ENCODE measurements at places on chromosomes 6 and 20.

- no peak for DNase-seq
Observed at GRCh38 chr6:5453546-5453945, 192.2 kb downstream of the FARS2 start.

DNA sequence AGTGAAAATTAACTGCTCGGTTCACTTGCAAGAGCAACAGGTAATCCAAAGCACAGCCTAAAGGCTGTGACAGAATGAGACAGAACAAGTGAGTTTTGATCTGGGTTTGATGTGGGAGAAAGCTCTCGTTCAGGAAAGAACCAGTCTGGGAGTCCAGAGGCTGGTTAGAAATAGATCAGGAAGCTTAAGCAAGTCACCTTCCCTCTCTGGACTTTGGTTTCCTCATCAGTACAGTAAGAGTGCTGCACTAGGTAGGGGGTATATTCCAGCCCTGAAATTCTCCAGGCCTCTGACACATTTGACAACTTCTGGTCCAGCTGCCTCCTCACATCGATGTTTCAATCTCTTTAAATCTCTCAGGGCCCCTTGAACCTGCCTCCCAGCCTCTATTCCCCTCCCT lies 33.7 kb upstream of the MDGA1 start:
- DNase-seq = no peak

GRCh38 chr6:67141005-67141404 lies 1434.0 kb upstream of the EYS start:
- DNase-seq = no peak

- no peak for DNase-seq
Observed at GRCh38 chr6:91608428-91608827, 1021.6 kb upstream of the MAP3K7 start.

GRCh38 chr6:168746013-168746412 lies 305.0 kb downstream of the SMOC2 start:
- no peak for DNase-seq

- DNase-seq = no peak
Observed at GRCh38 chr20:13613917-13614316, 24.8 kb downstream of the TASP1 start.

GRCh38 chr6:51651132-51651817 lies 436.1 kb downstream of the PKHD1 start:
- DNase-seq = no peak

- DNase-seq = no peak
Observed at GRCh38 chr6:33927112-33927511, 123.3 kb upstream of the MLN start.

- no peak for DNase-seq
Observed at GRCh38 chr6:168888786-168889345, 364.8 kb downstream of the THBS2 start.

DNA sequence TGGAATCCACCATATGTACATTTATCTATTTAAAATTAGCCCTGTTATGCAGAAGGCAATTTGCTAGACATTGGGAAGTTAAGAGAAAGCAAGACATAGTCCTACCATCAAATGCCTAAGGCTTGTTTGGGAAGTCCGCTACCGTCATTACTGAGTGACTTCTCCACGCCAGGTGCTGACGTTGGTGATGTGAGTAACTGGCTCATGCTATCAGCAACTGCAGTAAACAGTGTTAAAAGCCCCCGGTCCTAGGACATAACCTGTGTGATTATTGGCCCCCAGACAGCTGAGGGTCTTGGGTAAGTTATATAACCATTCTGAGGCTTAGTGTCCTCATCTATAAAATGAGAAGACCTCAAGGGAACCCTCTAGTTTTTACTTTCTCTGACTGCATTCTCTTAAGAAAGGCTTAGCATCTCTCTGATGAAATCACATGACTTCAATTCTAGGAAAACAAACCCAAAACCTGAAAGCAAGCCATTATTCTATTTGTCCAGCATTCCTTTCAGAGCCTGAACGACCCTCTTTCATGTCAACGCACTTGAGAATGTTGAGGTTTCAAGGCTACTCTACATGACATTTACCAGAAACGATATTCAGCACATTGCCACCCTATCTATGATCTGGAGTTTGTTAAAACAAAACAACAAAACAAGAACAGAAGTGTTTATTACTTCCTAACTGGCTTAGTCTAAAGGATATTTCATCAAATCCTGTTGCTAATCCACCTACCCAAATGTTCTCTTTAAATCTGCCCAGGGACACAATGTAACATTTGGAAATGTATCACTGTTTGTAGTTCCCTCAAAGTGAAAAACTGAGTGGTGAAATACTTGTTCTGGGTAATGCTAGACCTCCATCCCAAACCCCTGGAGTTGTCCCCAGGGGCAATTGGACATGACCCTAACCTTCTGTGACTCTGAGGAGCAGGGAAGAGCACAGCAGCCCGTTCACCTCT lies 133.8 kb downstream of the BTBD3 start:
- DNase-seq = no peak

GRCh38 chr6:9412951-9413559 lies 977.7 kb upstream of the SLC35B3 start:
- DNase-seq = peak; percentile 53

- DNase-seq = no peak
Observed at GRCh38 chr20:31972471-31973021, 4.6 kb downstream of the XKR7 start.

- no peak for DNase-seq
Observed at GRCh38 chr6:2360716-2361115, 115.3 kb upstream of the GMDS start.

GRCh38 chr20:50062006-50062838 lies 50.7 kb downstream of the UBE2V1 start:
- no peak for DNase-seq

DNA sequence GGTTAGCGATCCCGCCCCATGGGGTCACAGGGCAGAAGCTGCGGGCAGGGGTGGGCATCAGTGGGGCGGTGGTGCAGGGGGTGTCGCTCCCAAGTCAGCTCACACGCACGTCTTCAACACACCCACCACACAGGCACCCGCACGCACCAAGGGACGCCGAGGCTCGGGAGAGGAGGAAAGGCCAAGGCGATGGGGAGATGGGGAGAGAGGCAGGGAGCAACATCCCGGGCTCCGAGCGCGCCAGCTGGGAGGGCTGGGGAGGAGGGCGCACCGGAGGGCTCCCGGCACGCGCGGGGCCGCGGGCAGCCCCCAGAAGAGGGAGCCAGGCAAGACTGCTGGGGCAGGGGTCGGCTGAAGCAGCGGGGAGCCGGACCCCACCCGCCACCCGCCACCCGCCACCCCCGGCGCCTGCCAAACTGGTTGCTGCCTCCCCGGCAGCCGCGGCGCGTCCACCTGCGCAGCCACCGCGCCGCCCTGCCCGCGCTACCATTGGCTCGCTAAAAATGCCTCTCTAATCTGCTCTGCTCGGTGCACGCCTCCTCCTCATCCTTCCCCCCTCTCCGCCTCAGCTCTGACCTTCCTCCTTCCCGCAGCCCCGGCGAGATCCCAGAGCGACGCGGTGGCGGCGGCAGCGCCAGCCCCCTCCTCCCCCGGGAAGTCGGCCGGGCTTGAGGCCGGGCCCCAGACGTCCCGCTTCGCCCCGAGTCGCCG lies at the start of gene PACSIN1:
PACSIN1 (plus strand) TSS at position 546 of the 711 bp plus-strand sequence. CDS start 60,230 bp downstream, outside the sequence.
- no peak for DNase-seq

DNA sequence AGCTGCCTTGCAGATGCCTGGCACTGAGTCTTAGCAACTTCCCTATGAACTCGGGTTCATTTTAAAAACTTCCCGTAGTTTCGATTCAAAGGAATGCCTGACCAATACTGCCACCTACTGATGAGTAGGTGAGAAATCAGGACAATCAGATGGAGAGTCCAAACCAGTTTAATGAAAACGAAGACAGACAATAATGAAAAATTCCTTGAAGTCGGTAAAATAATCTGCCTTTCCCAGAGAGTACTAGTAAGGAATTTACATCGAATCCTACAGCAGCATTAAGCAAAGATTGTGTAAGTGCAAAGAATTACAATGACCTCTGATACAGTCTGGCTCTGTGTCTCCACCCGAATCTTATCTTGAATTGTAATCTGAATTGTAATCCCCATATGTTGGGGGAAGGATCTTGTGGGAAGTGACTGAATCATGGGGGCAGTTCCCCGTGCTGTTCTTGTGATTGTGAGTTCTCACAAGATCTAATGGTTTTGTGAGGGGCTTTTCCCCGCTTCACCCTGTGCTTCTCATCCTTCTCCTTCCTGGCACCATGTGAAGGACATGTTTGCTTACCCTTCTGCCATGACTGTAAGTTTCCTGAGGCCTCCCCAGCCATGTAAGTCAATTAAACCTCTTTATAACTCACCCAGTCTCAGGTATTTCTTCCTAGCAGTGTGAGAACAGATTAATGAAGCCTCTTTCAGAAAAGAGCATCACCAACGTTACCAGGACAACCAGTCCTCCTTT lies 134.4 kb downstream of the ARHGAP18 start:
- peak; percentile 45 for DNase-seq

DNA sequence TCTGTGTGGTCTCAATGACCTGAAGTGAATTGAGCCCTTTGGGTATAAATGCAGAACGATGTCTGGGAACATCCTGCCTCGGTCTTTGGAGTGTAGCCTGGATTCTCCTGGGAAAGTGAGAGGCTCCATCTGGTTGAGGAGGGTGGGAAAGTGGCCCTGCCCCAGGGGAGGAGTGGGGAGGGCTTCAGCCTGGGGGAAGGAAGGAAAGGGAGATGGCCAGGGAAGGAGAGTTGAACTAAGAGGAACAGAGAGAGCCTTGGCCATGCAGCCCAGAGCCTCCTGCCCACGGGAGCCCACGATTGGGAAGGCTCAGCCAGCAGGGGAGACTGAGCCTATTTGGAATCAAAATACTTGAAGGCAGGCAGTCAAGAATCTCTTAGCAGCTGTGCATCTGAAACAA lies 2.3 kb upstream of the EPB41L1 start:
- no peak for DNase-seq

DNA sequence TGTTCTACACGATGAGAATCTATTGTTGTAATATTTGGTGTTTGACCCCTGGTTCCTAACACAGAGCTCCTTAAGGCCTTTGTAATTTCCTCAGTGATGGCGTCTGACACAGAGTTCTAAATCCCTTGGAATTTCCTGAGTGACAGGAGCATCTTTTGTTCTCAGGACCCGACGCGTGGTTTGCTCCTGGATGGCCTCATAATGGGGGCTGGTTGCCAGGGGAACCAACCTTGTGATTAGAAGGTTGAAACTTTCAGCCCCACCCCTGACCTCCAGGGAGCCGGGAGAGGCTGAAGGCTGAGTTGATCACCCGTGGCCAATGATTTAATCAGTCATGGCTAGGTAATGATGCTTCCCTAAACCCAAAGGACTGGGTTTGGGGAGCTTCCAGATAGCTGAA lies 20.5 kb upstream of the ZNF133 start:
- DNase-seq = no peak

DNA sequence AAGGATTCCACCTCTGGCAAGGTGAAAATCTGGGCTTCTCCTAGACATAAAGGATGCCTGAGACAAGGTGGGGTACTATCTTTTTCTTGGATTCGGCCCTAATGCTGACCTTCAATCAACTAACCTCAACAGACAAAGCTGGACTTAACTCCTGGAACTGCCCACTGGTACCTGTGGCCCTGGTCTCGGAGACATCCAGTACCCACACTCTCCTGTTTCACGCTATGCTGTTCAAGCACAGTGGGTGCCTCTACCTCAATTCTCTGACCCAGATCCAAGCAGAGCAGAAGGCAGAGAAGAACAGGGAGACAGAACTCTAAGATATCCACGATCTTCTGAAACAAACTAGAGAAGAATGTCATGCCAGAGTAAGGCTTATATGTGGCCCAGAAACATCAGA lies 189.8 kb upstream of the FOXQ1 start:
- DNase-seq = no peak

DNA sequence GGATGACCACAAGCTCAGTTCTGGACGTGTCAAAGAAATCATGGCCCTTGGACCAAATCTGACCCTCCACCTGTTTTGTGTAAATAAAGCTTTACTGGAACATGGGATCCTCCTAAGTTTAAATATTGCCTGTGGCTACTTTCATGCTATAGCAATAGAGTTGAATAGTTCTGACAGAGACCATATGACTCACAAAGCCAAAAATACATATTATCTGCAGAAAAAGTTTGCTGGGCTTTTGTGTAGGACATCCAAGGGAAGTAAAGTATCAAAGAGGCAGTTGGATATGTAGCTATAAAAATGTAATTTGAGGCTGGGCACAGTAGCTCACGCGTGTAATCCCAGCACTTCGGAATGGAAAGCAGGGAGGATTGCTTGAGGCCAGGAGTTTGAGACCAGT lies 78.9 kb downstream of the TOX2 start:
- DNase-seq = no peak

DNA sequence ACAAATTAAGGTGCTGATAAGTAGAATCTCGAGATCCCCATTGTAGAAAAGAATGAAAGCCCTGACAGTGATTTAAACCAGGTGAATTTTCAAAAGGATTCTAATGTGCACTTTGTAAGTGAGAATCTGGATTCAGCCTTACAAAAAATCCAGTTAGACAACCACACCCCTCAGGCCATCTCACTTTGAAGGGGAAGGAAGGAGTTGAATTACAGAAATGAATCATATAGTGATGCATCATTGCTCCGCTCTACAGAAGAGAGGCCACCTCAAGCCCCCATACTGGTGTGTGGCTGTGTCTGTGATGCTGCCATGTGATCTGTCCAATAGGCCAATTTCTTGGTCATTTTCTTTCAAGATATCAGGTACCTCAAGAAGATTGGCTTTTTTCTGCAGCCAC lies 85.5 kb upstream of the NT5E start:
- no peak for DNase-seq

- DNase-seq = no peak
Observed at GRCh38 chr6:108732091-108732870, 115.9 kb upstream of the ARMC2 start.

DNA sequence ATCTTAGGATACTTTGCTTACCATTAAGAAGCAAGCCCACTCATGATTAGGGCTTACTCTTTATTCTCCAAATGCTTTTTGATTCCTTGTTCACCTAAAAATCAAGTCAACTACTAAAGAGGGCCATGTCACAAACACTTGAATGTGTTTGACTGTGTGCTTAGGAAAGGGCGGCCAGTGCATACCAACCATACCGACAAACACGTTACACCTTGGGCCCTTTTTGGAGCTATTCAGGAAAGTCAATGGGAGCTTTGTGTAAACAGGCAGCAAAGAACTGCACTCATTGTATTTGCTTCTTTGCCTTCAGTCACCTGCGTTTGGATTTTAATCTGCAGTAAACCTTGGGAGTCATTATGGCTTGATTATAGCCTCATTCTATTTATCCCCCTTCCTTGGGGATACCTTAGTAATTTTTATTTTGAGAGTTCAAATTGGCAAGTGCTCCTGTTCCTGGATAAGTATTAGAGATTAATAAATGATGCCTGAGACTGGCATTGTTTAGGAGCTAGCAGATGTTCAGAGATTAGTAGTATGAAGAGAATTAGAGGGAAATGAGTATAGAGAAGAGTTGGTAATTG lies 102.6 kb upstream of the HDGFL1 start:
- no peak for DNase-seq

- DNase-seq = no peak
Observed at GRCh38 chr20:25341716-25342680, 48.6 kb downstream of the ABHD12 start.

- no peak for DNase-seq
Observed at GRCh38 chr20:7174554-7174953, 407.1 kb downstream of the BMP2 start.

GRCh38 chr20:62455929-62456328 lies 19.9 kb downstream of the GATA5 start:
- DNase-seq = no peak

Measured in H4 (cell line).